Psoas muscle (tissue), 8 donors: ENCODE measurements at places on chromosomes 12 and 14. TPM values are rescaled to one million over a fixed set of nuclear protein-coding genes. Genes with fewer than 3 reads are reported as not detected.

SELPLG gene
- total RNA-seq, result 1.5 TPM

SRGAP1 gene
- total RNA-seq, result 1.2 TPM

RAPGEF3 gene
- 28.8 TPM for total RNA-seq

CPNE6 gene
- total RNA-seq, result not detected

DNA sequence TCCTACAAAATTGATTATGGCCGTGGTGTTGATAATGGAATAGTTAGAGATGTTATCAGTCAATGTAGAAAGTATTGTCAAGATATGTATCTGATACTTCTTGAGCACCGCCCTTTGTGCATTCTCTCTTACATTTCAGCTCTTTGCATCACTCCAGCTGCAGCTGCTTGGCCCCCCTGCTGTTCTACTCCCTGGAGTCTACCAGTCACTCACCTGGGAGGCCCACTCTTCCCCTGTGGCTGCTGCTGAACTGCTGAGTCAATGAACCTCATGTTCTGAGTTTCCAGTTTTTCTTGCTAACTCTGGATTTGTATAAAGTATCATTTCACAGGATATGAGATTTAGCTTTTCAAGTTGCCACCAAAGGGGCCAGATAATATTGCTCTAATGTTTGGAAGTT, 312.8 kb upstream of the SLC16A7 start:
- no peak for DNase-seq

DNA sequence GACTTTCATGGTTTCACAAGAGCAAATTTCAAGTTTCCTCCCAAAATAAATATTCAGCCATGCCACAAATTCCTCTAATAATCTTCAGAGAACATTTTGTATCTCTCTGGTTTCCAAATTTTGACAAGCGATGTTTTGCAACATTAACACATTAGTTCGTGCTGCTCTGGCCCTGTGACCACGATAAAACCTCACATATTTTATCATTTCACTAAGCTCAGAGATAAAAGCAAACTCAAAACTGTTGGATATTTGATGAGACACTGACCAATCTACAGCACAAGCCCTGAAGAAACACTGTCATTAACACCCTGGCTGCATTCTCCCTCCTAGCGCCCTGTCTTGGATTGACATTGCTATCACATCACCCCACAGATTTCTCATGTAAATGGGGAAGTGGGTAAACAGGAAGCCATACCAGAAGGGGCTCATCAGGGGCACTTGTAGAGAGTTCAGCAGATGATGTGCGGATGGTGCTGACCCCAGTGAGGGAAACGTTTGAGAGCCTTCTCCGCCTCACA, 264.3 kb downstream of the PRKD1 start:
- no peak for DNase-seq

GRCh38 chr12:124259154-124260066, 35.5 kb upstream of the RFLNA start:
- DNase-seq, result no peak

DNA sequence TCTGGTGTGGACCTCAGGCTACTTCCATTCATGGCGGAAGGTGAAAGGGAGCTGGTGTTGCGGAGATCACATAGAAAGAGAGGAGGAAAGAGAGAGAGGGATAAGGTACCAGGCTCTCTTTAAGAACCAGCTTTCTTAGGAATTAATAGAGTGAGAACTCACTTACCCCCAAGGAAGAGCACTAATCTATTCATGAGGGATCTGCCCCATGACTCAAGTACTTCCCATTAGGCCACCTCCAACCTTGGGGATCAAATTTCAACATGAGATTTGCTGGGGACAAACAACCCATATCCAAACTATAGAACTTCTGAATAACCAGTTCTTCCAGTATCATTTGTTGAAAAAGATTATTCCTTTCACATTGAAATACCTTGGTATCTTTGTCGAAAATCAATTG, 34.0 kb upstream of the C2CD5 start:
- DNase-seq, result no peak

DNA sequence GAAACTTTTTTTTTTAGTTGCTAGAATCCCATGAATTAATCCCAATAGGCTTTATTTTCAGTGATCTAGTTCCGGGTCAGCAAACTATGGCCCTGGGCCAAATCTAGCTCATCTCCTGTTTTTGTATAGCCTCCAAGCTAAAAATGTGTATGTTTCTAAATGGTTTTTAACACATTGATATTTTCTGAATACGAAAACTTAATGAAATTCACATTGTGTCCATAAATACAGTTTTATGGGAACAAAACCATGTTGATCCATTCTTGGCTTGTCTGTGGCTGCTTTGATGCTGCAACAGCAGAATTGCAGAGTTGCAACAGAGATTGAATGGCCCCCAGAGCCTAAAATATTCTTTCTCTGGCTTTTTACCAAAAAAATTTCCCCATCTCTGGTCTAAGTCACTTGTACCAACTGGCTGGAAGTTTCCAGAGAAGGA, 47.5 kb downstream of the ZNF664 start:
- no peak for DNase-seq

DNA sequence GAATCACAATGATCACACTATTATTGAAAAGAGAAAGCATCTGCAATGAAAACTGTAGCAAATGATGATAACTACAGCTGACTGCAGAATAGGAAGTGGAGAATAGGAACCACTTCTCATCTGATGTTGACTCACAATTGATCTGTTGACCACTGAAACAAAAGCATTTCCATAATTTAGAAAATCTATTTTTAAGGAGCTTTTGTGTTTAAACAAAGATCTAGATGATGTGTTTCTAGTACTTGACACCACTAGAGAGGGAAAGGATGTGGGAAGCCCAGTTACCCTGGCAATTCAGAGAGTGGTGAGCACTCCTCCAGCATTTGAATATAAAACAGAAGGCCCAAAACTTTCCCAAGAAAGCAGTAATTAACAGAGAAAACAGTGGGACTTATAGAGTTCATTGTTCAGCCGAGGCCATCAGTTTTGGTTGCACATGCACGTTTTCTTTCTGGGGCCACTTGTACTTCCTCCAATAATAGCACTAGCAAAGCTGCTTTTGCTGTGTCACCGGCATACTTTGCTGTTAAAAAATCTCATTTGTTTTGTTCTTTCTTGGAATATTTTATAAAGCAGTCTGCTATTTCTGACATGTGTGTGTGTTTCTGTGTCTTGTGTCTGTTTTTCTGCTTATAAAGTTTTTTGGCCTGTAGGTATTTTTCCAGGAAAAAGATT, 76.1 kb upstream of the HECTD1 start:
- DNase-seq, result no peak

- DNase-seq, result no peak
Observed at GRCh38 chr12:46435625-46436024, 63.1 kb upstream of the SLC38A2 start.

GRCh38 chr14:69818758-69819191, 21.7 kb upstream of the SLC10A1 start:
- DNase-seq, result peak; percentile 64

- no peak for DNase-seq
Observed at GRCh38 chr12:114440270-114441038, 34.5 kb upstream of the TBX5 start.
